CD4-positive, alpha-beta T cell treated with Interleukin-10 for 1 hour (primary cell): ENCODE measurements at places on chromosomes 2 and 18.

DNA sequence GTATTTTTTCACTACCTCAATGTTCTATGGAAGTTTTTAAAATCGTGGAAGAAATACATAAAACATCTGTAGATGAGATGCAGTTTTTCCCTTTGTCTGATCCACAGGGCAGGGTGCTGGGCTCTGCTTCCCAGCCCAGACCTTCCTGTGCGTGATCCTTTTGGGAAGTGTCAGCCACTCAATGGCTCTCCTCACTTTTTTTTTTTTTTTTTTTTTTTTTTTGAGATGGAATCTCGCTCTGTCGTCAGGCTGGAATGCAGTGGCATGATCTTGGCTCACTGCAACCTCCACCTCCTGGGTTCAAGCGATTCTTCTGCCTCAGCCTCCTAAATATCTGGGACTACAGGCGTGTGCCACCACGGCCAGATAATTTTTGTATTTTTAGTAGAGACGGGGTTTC is 32.8 kb downstream of the SOWAHC start:
- DNase-seq = no peak

- DNase-seq = no peak
Measured at GRCh38 chr2:79370976-79371538, 141.8 kb upstream of the CTNNA2 start.

DNA sequence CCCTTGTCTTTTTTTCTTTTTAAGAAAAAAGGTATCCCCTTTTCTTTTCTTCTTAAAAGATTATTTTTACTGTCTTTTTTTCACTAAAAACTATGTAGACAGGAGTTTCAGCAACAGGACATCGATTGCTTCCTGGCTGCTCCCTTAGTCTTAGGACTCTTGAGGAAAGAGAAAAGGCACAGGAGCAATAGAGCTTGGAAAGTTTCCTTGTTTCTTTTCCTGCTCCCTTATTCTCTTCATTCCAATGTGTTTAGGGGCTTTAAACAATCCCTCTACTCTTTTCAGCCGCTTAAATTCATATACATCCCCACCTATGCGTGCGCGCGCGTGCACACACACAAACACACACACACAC is 225.9 kb upstream of the FBXO11 start:
- DNase-seq = no peak

- peak; percentile 61 for DNase-seq
Measured at GRCh38 chr2:201126308-201127151, 10.6 kb downstream of the CFLAR start.

DNA sequence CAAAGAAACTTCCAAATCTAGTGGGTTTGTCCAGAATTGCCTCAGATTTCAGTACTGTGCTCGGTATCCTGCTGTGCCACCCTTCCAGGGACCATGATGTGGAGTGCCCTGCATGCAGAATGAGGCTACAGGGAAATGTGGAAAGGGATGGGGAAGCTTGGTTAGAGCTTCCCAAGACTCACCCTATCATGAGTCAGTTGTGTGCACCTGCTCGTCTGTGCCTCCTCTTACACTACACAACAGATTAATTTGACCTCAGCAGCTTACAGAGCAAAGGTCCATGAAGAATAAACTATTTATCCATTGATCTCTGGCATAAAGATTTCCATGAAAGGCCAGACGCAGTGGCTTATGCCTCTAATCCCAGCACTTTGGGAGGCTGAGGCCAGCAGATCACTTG is 21.3 kb upstream of the NCK2 start:
- DNase-seq = no peak

- no peak for DNase-seq
Measured at GRCh38 chr2:22521620-22522019, 863.4 kb upstream of the KLHL29 start.

GRCh38 chr2:212712466-212712865 is 173.9 kb upstream of the ERBB4 start:
- no peak for DNase-seq

DNA sequence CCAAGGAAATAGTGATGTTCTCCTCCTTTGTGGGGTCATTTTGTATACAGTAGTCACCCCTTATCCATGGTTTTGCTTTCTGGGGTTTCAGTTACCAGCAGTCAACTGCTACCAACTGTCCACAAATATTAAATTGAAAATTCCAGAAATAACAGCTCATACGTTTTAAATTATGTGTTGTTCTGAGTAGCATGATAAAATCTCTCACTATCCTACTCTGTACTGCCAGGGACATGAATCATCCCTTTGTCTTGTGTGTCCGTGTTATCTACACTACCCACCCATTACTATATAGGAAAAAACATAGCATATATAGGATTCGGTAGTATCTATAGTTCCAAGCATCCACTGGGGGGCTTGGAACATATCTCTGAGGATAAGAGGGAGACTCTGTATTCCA is 120.9 kb upstream of the DCC start:
- DNase-seq = no peak

GRCh38 chr2:66233981-66234380 is 200.9 kb upstream of the MEIS1 start:
- DNase-seq = no peak

GRCh38 chr2:6826081-6826913 is 39.4 kb downstream of the CMPK2 start:
- peak; percentile 69 for DNase-seq

GRCh38 chr2:144508172-144508851 is 11.6 kb downstream of the ZEB2 start:
- peak; percentile 64 for DNase-seq

- no peak for DNase-seq
Measured at GRCh38 chr2:97754690-97755346, 41.4 kb downstream of the ZAP70 start.

DNA sequence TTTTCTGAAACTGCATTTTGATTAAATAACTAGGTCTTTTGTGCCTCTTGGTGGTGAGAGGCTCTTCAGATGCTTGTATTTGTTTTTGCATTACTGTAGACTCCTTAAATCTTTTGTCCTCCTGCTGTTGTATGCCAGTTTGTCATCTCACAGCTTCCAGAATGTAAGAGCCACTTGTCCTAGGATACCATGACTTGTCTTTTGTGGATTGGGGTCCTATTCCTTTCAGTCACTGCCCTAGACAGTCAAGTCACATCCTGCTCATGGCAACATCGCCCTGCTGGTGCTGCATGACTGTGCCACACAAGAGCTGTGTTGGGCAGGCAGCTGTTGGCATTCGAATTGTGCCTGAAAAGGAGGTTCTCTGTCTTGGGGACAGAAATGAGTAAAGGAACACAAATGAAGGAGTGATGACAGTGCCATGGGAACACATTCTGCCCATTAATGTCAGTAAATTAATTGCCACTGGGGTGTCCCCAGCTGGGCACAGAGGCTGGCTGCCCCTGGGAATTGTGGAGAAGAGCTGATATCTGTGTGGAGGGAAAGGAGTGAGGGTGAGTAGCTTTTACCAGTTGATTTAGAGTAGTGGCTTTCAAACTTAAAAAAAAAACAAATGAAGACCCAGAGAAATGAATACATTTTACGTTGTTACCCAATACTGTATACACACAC is 140.3 kb downstream of the ARL6IP6 start:
- no peak for DNase-seq

DNA sequence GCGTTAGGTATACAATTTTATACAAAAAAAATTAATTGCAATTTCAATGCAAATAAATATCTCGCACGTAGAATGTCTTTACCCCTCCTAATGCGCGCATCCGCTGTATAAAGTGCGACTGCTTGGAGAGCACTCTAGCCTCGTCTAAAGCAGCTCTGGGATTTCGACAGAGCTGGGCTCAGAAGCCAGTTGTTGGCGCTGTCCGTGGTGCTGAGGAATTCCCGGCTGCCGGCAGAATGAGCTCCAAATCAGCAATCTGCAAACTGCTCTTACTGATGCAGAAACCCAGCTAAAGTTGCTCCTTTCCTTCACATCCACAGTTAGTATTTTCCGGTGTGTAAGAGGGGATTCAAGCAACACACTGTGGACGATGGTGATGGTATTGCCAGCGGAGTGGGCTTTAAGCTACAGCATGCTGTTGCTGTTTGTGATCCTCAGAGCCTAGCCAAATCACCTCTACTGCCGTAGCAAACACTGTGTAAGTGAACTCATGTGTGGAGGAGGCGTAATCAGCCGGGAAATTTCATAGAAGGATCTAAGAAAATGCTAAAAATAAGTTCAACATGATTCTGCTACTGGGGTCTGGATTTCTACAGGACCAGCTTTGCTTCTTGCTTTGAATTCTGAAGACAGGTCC is at the start of gene VWC2L:
Gene VWC2L, plus strand, starts transcription at position 137 of the 637 bp plus-strand sequence. CDS start 3,140 bp downstream, outside the sequence.
- peak; percentile 0 for DNase-seq

DNA sequence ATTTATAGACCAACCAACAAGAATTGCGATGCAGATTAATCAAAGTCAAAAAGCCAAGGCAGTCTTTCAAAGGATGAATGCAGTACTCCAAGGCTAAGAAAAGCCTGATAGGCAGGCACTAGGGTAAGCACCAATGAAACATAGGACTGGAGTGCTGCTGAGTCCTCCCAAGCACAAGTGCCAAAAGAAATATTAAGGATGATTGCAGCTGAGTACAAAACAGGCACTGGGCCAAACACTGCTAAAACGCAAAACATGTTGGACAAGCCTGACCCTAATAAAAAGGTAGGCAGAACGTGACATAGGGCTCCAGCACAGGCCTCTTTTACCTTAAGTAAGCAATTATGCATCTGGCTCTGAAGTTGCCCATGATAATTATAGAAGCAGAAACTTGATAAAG is 160.1 kb upstream of the LRP1B start:
- DNase-seq = no peak
